ENCODE measurements at places on chromosomes 2 and 18.
A peak's percentile ranks its signal among the peaks of the same experiment; 100 is the strongest.

DNA sequence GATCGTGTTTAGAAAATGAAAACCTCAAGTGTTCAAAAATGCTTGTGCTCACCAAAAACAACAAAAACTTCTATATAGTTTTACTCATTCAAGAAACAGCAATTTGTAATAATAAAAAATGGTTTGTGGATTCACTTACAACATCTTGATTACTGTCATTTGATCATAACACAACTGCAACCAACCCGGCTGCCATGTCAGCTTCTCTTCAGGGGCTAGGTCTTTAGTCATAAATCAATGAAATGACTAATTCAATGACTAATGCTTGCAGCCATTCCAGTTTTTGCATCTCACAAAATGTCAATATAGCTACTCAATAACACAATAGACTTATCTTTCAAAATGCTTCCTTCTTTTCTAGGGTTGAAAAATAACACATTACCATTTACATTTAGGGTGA is 128.0 kb downstream of the OLA1 start:
- H3K4me3 ChIP-seq: no peak overlapping the region
- DNase-seq: no peak
- H3K4me1 ChIP-seq: no peaks in the 10 kb centered on the region
- no peak overlapping the region for H3K27ac ChIP-seq

DNA sequence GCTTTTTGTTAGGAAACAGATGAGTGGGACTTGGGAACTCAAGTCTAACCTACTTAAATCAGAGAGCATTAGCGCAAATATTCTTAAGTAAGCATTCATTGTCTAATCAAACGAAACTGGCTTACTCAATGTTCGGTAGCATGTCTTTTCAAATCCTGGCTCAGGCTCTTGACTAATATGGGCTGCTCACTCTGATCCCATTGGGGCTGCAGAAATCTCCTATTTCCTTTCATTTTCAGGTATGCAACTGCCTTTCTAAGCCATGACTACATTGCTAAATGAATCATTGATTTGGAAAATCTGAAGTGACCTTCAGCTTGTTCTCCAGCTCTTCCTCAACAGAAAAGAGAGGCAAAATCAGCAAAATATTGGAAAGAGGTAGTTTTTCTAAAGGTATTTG is 2084.4 kb upstream of the PIK3C3 start:
- no peaks in the 10 kb centered on the region for H3K36me3 ChIP-seq
- no peaks in the 10 kb centered on the region for H3K27me3 ChIP-seq
- no peaks in the 10 kb centered on the region for H3K4me1 ChIP-seq
- no peak overlapping the region for H3K4me3 ChIP-seq
- DNase-seq: no peak

- no peaks in the 10 kb centered on the region for H3K36me3 ChIP-seq
- H3K4me1 ChIP-seq: no peaks in the 10 kb centered on the region
- DNase-seq: no peak
- no peak overlapping the region for H3K4me3 ChIP-seq
- no peaks in the 10 kb centered on the region for H3K27me3 ChIP-seq
Observed at GRCh38 chr18:50398947-50399346, 24.1 kb downstream of the SKA1 start.

GRCh38 chr2:101981066-101981465 is 10.7 kb upstream of the IL1R2 start:
- DNase-seq: no peak
- H3K4me3 ChIP-seq: no peak overlapping the region
- H3K27ac ChIP-seq: no peak overlapping the region
- no peaks in the 10 kb centered on the region for H3K36me3 ChIP-seq
- no peaks in the 10 kb centered on the region for H3K27me3 ChIP-seq

GRCh38 chr2:230657906-230658305 is 54.7 kb upstream of the CAB39 start:
- H3K27me3 ChIP-seq: no peaks in the 10 kb centered on the region
- H3K36me3 ChIP-seq: no peaks in the 10 kb centered on the region
- DNase-seq: no peak
- H3K27ac ChIP-seq: no peak overlapping the region
- H3K4me3 ChIP-seq: no peak overlapping the region

DNA sequence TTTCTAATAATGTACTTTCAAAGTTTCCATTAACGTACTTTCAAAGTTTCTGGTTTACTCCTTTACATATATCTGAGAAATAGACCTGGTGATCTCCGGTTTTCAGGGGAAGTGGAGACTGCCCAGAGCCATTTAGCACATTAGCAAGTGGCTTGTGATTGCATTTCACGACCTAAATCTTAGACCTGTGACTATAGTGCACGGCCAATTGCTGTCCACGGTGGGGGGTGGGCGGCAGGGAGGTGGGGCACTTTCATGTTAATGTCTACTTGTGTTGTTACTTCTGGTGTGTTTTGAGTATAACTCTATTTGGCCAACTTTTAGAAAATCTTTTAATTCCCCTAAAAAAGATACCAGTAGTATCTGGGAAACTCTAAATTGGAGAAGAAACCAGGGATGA is 11.3 kb downstream of the GATA6 start:
- no peaks in the 10 kb centered on the region for H3K4me1 ChIP-seq
- H3K36me3 ChIP-seq: no peaks in the 10 kb centered on the region
- DNase-seq: no peak
- H3K27me3 ChIP-seq: no peaks in the 10 kb centered on the region

DNA sequence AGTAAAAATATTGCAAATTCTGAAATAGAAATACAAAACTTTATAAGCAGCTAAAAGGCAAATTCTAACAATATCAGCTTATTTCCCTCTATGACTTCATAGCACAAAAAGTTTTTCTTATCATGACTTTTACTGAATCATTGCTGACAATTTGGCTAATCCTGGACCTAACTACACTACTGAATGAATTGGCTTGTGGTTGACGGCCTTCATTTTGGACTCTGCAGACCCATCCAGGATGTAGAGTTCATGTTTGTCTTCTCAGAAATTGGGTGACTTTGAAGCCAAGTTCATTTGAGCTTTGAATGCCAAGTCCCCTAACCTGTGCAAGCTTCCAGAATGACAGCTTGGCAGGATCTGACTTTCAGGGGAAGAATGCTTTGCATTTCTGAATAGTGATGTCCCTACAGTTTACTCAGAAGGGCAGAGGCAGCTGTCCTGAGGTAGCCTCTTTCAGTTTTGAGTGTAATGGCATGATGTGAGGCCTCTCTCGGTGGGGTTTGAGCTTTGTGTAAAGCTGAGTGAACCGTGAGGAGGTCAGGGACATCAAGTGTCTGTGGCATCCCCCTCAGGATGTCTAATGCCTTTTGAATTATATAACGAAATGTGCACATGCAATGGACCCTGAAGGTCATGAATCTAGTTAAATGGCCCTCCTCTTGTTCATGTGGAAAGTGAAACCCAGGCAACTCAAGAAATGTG is 48.0 kb downstream of the EFEMP1 start:
- peak; percentile 41 for DNase-seq
- H3K27me3 ChIP-seq: no peaks in the 10 kb centered on the region
- H3K36me3 ChIP-seq: no peaks in the 10 kb centered on the region

- H3K27me3 ChIP-seq: no peaks in the 10 kb centered on the region
- DNase-seq: no peak
- H3K4me1 ChIP-seq: no peaks in the 10 kb centered on the region
- H3K27ac ChIP-seq: no peak overlapping the region
- H3K36me3 ChIP-seq: no peaks in the 10 kb centered on the region
Observed at GRCh38 chr2:119208791-119209203, 14.8 kb upstream of the STEAP3 start.

- no peak overlapping the region for H3K4me3 ChIP-seq
- DNase-seq: no peak
- no peaks in the 10 kb centered on the region for H3K36me3 ChIP-seq
- H3K27ac ChIP-seq: no peak overlapping the region
- H3K4me1 ChIP-seq: no peaks in the 10 kb centered on the region
Observed at GRCh38 chr2:233012301-233012971, 620 bp downstream of the NGEF start.

- 0 out of 2 replicates have a peak, but pooled peaks cover 3% of the 10 kb centered on the region for H3K4me1 ChIP-seq
- no peaks in the 10 kb centered on the region for H3K27me3 ChIP-seq
Observed at GRCh38 chr18:45156946-45157345, 458.3 kb upstream of the SLC14A2 start.

- H3K4me1 ChIP-seq: peaks cover 5% of the 10 kb centered on the region
- H3K27me3 ChIP-seq: no peaks in the 10 kb centered on the region
- H3K36me3 ChIP-seq: no peaks in the 10 kb centered on the region
- no peak overlapping the region for H3K27ac ChIP-seq
- no peak overlapping the region for H3K4me3 ChIP-seq
Observed at GRCh38 chr18:9516437-9517064, 41.2 kb downstream of the RALBP1 start.

GRCh38 chr2:40093021-40093675 is 314.1 kb upstream of the THUMPD2 start:
- no peaks in the 10 kb centered on the region for H3K36me3 ChIP-seq
- no peak overlapping the region for H3K27ac ChIP-seq
- no peaks in the 10 kb centered on the region for H3K27me3 ChIP-seq
- no peaks in the 10 kb centered on the region for H3K4me1 ChIP-seq
- DNase-seq: no peak

DNA sequence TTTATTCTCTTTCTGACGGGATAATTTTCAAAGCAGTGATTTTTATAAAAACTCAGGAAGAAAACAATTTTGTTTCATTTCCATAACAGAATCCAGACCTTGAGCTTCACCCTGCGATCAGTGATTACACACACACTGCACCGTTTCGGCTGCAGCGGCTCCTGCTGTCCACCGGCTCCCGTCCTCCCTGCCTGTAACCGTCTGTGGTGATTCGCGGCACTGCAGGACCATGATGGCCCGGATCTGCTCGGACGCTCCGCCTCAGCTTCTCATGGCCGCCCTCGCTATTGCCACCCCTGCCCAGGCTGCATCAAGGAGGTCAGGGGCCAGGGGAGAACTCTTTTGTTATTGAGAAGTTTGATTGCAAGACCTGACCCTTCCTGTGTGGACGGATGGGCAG is 246.1 kb downstream of the TWIST2 start:
- H3K4me1 ChIP-seq: no peaks in the 10 kb centered on the region
- no peak overlapping the region for H3K27ac ChIP-seq
- no peak for DNase-seq
- H3K36me3 ChIP-seq: no peaks in the 10 kb centered on the region
- H3K4me3 ChIP-seq: no peak overlapping the region

DNA sequence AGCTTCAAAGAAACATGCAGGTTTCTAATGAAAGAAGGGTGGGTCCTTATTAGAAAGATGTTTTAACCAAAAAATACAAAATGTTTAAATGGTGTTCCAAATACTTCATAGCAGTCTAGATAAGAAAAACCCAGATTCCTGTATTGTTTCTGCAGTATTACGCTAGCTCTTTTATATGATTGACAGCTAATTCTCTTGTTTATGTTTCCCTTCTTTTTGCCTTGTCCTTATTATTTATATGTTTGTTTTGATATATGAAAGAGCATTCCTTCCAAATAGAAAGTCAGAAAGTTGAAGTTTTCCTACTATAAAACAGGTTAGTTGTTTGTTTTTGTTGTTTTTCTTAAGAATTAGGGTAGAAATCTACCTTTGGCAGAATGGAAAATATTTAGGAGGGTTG is 41.1 kb upstream of the PNPT1 start:
- H3K27ac ChIP-seq: no peak overlapping the region
- H3K36me3 ChIP-seq: no peaks in the 10 kb centered on the region
- no peak for DNase-seq
- no peak overlapping the region for H3K4me3 ChIP-seq

DNA sequence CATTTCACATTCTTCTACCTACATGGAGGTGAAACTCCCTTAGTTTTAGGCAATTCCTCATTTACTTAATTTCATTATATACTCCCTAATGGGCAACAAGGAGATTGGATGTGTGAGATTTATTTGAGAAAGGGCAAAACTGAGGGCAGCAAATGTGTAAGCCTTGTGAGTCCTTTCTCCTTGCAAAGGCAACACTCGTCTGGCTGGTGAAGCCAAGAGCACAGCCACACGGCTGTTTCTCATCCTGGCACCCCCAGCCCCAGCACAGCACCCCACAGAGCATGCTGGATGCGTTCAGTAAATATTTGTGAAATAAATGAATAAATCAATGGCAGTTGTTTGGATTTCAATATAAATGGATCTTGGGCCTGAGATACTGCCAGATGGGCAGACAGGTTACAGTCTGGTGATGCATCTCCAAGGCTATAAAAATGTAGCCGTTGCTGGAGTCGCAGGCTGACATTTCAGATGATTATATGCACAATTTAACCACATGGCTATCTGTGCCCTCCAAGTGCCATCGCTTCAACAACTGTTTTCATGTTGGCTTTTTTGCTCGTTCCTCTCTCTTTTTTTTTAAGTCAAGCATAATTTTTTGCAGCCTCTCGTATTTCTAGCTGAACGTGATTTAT is 154.1 kb upstream of the REV1 start:
- H3K27me3 ChIP-seq: no peaks in the 10 kb centered on the region
- no peaks in the 10 kb centered on the region for H3K4me1 ChIP-seq
- no peak overlapping the region for H3K27ac ChIP-seq
- H3K36me3 ChIP-seq: no peaks in the 10 kb centered on the region
- DNase-seq: no peak
- no peak overlapping the region for H3K4me3 ChIP-seq

- no peak for DNase-seq
- no peak overlapping the region for H3K4me3 ChIP-seq
- no peaks in the 10 kb centered on the region for H3K36me3 ChIP-seq
- no peak overlapping the region for H3K27ac ChIP-seq
- no peaks in the 10 kb centered on the region for H3K4me1 ChIP-seq
- H3K27me3 ChIP-seq: no peaks in the 10 kb centered on the region
Observed at GRCh38 chr18:14025306-14025940, 106.8 kb downstream of the ZNF519 start.

- H3K27me3 ChIP-seq: no peaks in the 10 kb centered on the region
- H3K4me1 ChIP-seq: no peaks in the 10 kb centered on the region
- no peaks in the 10 kb centered on the region for H3K36me3 ChIP-seq
- H3K27ac ChIP-seq: no peak overlapping the region
- H3K4me3 ChIP-seq: no peak overlapping the region
- no peak for DNase-seq
Observed at GRCh38 chr2:180405520-180405919, 398.4 kb upstream of the CWC22 start.

GRCh38 chr2:216949700-216950413 is 90.0 kb upstream of the TNP1 start:
- H3K36me3 ChIP-seq: no peaks in the 10 kb centered on the region
- no peak for DNase-seq
- H3K4me3 ChIP-seq: no peak overlapping the region
- H3K27me3 ChIP-seq: no peaks in the 10 kb centered on the region

DNA sequence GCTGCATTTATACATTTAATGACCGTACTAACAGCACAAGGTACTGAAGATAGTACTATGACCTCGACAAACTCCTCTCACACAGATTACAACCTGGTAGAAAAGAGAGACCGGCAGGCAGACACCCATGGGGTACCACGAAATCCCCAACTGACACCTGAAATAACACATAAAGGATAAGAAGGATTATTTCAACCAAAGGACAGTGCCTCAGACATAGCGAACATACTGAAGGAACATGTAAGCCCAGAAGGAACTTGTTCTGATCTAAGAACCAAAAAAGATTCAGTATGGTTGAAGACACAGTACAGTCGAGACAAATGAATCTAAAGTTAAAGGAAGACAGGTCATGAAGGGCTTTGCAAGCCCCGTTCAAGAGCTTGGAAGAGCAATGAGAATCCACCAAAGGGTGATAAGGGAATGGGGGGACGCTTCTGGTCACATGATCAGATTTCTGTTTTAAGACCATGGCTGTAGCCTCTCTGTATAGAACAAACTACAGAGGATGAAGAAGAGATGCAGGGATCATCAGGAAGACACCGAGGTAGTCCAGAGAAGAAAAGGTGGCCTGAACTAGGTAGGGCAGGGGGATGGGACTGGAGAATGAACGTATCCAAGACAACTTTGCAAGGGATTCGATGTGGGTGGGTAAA is 902 bp downstream of the MCFD2 start:
- peaks cover 27% of the 10 kb centered on the region for H3K4me1 ChIP-seq
- peak overlapping the region; percentile 88 for H3K4me3 ChIP-seq
- no peak overlapping the region for H3K27ac ChIP-seq
- no peaks in the 10 kb centered on the region for H3K36me3 ChIP-seq
- DNase-seq: no peak
- no peaks in the 10 kb centered on the region for H3K27me3 ChIP-seq

Data from MM.1S (cell line).